ENCODE measurements at places on chromosomes 1 and 21.

GRCh38 chr1:19651141-19651737, 7.1 kb downstream of the NBL1 start:
- DNase-seq = peak; percentile 41

- DNase-seq = no peak
Observed at GRCh38 chr1:67966666-67967009, 83.8 kb downstream of the DIRAS3 start.

GRCh38 chr21:33949516-33950430, 34.2 kb upstream of the ATP5PO start:
- DNase-seq = peak; percentile 68

- DNase-seq = no peak
Observed at GRCh38 chr1:21641967-21642739, 27.0 kb downstream of the RAP1GAP start.

DNA sequence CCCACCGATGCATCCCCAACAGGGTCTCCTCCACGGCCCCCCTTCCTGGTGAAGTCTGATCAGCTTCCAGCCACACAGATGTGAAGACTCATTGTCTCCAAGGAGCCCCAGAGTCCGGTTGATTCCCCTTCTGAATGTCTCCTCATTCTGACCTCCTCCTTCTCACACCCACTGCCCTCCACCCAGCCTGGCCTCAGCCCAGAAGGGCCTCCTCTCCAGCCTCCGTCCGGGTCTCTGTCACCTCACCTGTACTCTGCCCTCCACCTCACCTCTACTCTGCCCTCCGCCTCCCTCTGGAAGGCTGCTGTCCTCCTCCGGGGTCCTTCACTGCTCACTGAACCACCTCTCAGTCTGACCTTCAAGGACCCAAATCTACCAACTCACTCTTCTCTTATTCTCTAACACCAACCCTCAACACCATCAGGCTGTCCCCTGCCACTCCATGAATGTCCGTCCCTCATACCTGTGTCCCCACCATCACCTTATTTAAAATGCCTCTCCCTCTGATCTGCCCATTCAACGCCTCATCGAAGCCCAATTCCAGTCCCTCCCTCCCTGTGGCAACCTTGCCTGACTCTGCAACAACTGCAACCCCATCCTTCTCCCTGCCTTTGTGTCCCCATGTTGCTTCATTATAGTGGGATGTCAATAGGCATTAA, 201.2 kb downstream of the TOMM20 start:
- DNase-seq = no peak

DNA sequence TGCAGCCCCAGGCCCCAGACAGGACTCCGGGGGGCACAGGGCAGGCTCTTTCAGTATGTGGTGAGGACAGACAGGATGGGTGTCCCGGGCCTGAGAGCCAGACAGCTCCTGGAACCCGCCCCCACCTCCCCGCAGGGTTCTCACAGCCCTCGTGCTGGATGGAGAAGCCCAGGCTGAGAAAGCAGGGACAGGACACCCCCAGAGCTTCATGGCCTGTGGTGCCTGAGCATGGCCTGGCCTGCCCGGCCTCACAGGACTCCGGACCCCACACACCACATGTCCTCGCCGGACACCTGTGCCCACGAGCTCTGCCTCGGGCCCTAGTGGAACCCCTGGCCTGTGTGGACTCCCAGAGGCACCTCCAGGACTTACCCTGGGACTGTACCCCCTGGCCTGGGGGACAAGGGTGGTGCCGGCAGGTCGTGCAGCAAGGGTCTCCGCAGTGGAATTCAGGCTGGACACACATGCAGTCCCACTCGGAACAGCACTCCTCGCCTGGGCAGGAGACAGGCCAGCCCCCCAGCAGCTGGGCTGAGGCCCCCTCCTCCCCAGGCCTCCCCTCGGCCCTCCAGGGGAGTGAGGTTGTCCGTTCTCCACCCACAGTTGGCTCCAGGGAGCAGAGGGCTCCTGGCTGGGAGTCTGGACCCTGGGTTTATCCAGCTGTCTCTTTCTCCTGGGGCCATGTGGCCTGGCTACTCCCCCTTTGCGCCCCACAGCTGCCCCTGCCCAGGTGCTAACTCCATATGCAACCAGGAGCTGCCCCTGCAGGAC, 1.2 kb downstream of the TNFRSF18 start:
- DNase-seq = no peak

All from activated CD4-positive, alpha-beta T cell treated with anti-CD3 and anti-CD28 coated beads, Interleukin-2, amount 50 U/mL, for 48 hours (primary cell).